ENCODE measurements at places on chromosomes 1 and 21.

DNA sequence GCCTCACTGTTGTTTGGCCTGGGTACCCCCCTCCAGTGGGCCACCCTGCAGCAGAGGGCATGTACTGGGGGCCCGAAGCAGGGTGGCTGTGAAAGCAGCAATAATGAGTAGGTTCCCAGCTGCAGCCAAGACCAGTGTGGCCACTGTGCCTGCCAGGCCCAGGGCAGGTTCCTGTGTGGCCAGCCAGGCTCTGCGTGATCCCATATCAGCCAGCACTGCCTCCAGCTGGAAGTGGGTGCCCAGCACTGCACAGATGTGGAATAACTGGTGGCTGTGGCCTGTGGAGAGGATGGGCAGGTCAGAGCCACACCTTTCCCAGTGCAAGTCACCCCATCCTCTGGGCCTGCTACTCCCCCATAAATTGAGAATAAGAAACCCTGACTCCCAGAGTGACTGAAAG lies 2.1 kb downstream of the BGLAP start:
- no peak for DNase-seq

DNA sequence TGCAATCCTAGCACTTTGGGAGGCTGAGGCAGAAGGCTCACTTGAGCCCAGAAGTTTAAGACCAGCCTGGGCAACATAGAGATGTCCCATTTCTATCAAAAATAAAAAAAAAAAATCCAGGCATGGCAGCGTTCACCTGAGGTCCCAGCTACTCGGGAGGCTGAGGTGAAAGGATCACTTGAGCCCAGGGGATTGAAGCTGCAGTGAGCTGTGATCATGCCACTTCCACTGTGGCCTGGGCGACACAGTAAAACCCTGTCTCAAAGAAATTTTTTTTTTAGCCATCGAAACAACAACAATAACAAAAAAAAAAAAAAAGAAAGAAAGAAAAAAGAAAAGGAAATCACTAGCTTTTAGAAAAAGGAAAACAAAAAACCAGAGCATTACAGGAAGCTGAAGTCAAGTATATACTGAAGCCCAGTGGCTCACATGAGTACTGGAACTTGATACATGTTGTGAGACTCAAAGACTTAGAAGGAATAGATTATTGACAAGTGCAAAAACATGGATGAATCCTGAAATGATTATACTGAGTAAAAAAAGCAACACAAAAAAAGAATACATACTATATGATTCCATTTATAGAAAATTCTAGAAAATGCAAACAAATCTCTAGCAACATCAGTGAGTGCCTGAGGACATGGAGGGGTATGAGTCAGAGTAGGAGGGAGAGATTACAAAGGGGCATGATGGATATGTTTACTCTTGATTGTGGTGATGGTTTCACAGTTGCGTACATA lies 6.1 kb upstream of the RABGAP1L start:
- no peak for DNase-seq

GRCh38 chr1:152959801-152960451 lies 10.5 kb upstream of the SPRR4 start:
- DNase-seq, result no peak

DNA sequence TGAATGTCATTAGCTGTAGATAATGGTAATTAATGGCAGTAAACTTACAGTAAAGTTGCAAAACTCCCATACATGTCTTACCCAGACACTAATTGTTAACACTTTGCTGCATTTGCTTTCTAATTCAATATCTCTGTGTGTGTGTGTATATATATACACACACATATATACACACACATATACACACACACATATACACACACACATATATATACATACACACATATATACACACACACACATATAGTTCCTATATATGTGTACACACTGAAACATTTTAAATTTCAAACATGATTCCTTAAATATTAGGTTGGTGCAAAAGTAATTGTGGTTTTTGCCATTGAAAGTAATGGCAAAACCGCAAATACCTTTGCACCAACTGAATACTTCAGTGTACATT lies 3.7 kb upstream of the EPHX1 start:
- DNase-seq, result no peak

DNA sequence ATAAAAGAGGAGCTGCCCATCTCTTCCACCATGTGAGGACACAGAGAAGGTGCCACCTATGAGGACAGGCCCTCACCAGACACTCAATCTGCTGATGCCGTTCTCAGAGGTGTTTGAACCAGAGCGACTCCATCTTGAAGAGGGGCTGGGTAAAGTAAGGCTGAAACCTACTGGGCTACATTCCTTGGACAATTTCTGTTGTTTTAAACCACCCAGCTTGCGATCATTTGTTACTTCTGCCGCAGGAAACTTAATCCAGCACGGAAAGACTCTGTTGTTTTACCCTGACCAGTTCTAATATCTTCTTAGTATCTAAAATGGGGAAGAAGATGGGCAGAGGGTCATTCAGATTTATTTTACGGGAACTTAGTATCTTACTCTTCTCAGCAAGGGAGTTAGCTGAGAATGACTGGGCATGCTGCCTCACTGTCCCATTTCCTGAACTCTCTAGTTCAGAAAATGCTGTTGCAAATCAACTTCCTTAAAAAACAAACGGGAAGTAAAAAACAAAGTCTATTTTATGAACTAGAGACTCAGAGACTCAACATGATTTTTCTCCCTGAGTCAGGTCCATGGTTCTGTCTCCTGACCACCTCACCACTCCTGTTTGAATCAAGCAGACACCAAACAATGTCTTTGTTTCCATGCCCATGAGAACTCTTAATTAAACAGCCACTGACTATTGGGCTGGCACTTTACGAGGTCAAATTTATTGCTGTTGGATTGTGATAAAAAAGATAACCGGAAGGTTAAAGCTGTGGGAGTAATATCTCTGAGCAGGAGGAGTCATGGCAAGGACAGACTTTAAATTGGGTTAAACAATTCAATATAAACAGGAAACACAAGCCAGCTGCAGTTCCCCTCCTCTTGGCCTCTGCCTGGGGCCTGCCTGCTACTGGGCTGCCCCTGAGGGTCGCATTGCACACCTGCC lies 23.8 kb upstream of the IFNAR1 start:
- peak; percentile 14 for DNase-seq

- DNase-seq, result peak; percentile 82
Observed at GRCh38 chr1:161119092-161119903, 1.4 kb downstream of the NIT1 start.

- DNase-seq, result no peak
Observed at GRCh38 chr1:240337781-240338180, 246.1 kb downstream of the FMN2 start.

- no peak for DNase-seq
Observed at GRCh38 chr1:32719681-32720275, 17.2 kb upstream of the SYNC start.

DNA sequence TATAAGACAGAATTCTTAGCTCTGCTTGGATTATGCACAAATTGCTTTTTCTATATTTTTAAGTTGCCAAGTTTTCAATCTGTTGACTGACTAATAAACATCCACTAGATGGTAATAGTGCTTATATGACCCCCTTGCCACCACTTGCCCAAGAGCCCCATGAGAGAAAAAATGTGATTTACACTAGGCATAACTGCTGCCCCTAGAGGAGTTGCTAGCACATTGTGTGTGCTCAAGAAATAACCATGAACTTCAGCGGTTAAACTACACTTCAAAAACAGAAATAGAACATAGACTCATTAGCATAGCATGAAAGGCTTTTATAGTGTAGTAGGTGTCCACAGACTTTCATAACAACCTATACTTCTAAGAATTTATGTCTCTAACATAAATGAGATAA lies 61.4 kb downstream of the BRINP3 start:
- no peak for DNase-seq

- no peak for DNase-seq
Observed at GRCh38 chr21:40902993-40903392, 56.0 kb upstream of the DSCAM start.

GRCh38 chr1:64030411-64030810 lies 173.0 kb upstream of the UBE2U start:
- DNase-seq, result no peak

DNA sequence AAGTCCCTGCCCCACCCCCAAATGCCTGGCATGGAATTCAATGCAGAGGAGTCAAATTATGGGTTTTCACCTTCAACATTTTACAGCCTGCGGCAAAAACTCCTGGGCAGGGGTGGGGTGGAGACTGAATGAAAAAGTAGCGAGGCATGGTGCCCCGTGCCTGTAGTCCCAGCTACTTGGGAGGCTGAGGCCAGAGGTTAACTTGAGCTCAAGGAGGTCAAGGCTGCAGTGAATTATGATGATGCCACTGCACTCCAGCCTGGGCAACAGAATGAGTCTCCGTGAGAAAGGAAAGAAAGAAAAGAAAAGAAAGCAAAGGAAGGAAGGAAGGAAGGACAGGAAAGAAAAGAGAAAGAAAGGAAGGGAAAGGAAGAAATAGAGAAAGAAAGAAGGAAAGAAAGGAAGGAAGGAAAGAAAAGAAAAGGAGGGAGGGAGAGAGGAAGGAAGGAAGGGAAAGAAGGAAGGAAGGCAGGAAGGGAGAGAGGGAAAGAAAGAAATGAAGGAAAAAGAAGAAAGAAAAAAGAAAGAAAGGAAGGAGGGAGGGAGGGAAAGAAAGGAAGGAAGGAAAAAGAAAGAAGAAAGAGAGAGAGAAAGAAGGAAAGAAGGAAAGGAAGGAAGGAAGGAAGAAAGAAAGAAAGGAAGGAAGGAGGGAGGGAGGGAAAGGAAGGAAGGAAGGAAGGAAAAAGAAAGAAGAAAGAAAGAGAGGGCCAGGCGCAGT lies 11.1 kb downstream of the LEMD1 start:
- DNase-seq, result no peak

DNA sequence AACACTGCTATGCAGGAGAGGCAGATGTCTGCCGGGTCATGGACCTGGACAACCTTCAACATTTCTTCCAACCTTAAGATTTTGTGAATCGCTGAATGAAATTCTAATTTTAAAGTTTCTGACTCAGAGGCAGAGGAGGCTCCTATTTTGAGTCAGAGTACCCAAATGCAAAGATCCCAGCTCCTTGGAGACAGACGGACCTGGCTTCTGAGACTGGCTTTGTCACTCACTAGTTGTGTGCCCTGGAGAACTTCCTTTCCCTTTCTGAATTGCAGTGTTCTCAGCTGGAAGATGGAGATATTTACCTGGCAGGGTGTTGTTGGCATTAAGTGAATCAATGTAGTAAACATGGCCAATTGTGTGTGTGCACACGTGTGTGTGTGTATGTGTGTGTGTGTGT lies 51.9 kb downstream of the IER5 start:
- no peak for DNase-seq

DNA sequence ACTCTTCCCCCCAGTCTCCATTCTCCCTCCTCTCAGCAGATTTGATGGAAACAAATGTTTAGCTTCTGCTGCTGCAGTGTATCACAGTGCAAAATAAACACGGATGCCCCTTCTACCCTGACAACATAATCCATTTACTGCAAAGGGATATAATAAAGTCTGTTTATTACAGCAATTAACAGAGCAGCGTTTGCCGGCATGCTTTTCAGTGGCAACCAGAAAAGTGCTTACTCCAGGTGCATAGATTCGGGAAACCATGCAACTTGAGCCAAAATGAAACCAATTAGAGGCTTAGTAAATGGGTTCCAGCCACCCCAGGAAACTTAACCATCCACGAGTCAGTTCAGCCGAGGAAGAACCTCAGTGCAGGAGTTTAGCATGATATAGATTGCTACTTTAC lies 12.9 kb upstream of the LEMD1 start:
- no peak for DNase-seq

GRCh38 chr1:96992871-96993270 lies 271.3 kb downstream of the PTBP2 start:
- DNase-seq, result no peak

DNA sequence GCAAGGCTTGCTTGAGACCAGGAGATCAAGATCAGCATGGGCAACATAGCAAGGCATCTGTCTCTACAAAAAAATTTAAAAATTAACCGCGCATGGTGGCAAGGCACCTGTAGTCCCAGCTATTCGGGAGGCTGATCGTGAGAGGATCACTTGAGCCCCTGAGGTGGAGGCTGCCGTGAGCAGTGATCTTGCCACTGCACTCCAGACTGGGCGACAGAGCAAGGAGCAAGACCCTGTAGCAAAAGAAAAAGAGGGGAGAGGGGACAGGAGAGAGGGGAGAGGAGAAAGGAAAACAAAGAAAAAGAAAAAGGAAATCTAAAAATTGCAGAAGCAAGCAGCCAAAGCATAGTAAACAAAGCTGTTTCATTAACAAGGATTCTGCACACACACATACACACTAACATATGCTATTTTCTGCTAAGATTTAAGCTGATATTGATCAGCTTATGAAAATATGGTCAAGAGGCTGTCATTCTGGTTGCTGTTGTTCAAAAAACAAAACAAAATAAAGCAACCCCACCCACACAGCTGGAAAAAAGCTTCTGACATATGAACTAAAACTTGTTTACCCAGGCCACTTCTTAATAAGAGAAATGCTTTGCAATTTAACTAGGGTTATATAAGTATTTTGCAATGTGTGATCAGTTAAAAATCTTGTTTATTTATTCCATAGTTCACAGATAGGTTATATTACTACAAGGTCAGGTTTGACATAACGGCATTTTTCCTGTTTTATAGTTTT lies 1.8 kb downstream of the ARNT start:
- no peak for DNase-seq

- DNase-seq, result no peak
Observed at GRCh38 chr1:59083946-59084865, 212.7 kb upstream of the FGGY start.

DNA sequence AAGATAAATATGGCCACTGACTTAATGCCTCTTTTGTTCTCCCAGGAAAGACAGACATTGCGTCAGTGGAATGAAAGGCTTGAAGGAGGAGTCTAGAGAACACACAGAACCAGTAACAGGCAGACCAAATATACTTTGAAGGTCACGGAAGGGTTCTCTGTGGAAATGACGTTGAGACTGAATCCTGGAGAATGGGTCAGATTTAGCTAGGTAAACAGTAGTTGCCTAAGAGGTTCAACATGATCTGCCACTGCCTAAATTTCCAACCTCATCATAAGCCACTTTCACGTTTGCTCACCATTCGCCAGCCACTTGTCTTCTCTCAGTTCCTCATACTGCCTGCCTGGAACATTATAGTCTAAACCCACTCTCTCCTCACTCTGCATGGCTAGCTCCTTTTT lies 20.5 kb downstream of the PLA2G4A start:
- no peak for DNase-seq

- DNase-seq, result no peak
Observed at GRCh38 chr1:48743480-48743879, 33.2 kb downstream of the BEND5 start.
